Stimulated activated CD8-positive, alpha-beta memory T cell treated with anti-CD3 and anti-CD28 coated beads, Interleukin-7, amount 100 ng/mL, for 1 hour (primary cell): ENCODE measurements at places on chromosomes 12 and 14.

- DNase-seq, result no peak
Observed at GRCh38 chr12:17266856-17267255, 660.9 kb upstream of the LMO3 start.

- no peak for DNase-seq
Observed at GRCh38 chr14:91477388-91477787, 32.7 kb downstream of the PPP4R3A start.

DNA sequence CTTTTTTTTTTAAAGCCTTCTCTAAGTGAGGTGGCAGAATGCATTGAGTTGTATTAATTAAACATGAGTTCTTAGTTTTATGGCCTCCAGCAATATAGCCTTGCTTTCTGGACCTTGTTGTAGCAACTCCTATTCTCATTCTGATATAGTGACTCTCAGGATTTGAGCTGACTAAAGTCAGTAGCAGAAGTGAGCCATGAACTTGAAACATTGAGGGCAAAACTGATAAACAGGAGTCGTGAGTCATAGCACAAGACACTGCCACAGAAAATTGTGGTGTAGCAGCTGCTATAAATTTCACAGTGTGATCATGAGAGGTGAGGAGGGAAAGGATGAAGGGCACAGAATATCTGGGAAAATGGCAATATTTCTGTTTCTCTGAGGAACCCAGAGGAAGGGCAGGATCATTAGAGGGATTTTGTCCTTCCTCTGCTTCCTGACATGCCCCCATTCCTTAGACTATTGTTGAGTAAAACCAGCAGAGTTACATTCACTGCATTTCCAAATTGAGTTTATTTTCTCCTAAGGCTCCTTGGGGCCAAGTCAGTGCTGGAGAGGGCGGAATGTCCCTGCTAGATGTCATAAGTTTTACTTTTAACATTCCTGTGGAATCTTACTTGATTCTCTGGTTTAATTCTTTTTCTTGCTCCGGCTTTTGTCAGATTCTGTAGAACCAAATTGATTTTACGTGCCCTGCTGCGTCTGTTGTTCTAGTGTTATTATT, 7.5 kb downstream of the KLRG1 start:
- no peak for DNase-seq

GRCh38 chr12:91732086-91732485, 413.6 kb downstream of the BTG1 start:
- no peak for DNase-seq

GRCh38 chr12:72304751-72305150, 32.6 kb downstream of the TRHDE start:
- no peak for DNase-seq
